CD4-positive, CD25-positive, alpha-beta regulatory T cell (primary cell): ENCODE measurements at places on chromosomes 5 and 9.

DNA sequence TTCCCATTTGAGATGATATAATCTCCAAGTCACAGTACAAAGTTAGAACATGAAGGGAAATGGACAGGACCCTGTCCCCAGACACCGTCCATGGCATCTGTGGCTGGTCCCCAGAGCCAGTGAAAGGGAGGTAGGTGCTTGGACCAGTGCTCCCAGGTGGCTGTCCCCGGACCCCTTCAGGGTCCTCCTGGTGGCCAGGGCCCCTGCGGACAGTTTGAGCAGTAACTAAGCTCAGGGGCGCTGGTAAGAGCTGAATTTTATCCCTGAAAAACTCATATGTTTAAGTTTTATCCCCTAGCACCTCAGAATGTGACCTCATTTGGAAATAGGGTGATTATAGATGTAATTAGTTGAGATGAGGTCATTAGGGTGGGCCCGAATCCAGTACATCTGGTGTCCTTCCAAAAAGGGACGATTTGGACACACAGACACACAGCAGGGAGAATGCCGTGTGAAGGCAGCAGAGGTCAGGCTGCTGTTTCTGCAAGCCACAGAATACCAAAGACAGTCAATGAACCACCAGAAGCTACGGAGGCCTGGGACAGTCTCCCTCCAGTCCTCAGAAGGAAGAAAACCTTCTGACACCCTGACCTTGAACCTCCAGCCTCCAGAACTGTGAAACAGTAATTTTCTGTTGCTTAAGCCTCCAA is 185.0 kb downstream of the ATPSCKMT start:
- no peak for DNase-seq

DNA sequence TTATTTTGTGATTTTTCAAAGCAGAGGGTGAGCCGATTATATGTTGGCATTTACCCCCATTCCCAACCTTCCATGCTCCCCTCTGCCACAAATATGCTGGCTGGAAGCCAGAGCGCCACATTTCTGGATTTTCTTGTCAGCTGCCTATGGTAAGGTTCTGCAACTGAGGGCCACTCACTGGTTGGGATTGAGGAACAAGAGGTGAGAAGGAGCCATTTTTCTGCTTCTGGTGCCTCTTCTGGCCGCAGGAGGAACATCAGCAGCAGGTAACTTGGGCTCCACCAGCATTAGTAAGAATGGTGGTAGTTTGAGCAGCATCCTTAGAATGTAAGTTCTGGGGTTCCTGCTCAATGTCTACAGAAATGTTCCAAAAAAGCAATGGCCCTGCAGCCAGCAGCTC is 159.5 kb upstream of the MAST4 start:
- DNase-seq: no peak

- no peak for DNase-seq
Observed at GRCh38 chr9:33196736-33197135, 29.6 kb upstream of the B4GALT1 start.

GRCh38 chr5:112669328-112669963 is 68.2 kb upstream of the APC start:
- no peak for DNase-seq

DNA sequence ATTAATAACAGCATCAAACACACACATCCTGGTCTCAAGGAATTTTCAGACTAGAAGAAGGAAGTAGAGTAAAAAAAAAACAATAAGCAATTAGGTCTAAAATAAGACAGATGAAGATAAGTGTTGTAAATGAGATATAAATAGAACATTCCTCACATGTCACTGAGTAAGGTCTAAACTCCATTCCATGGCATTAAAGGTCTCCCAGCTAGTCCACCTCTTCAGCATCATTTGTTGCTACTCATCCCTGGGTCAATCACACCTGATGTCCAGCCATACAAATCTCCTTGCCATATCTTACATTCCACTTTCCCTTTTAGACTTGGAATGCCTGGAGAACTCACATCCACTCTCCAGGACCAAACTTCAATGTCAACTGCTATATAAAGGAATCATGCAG is 214.1 kb upstream of the KLF4 start:
- DNase-seq: no peak

DNA sequence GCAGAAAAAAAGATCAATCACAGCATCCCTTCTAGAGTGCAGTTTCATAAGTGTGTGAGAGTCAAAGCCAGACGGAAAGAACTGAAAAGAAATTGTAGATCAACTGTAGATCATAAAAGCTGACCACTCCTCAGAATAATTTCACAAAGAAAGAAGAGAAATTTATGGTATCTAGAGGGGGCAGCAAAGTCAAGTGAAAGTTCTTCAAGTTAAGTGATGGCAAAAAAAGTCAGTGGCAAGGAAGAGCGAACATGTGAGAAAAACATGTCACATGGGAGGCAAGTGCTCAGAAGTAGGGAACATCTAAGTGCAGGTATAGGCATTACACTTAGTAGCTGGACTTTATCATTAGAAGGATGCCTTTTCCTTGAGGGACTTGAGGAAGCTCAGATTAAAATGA is 245.1 kb upstream of the ISL1 start:
- no peak for DNase-seq

- no peak for DNase-seq
Observed at GRCh38 chr5:149388498-149389190, 9.6 kb upstream of the IL17B start.

DNA sequence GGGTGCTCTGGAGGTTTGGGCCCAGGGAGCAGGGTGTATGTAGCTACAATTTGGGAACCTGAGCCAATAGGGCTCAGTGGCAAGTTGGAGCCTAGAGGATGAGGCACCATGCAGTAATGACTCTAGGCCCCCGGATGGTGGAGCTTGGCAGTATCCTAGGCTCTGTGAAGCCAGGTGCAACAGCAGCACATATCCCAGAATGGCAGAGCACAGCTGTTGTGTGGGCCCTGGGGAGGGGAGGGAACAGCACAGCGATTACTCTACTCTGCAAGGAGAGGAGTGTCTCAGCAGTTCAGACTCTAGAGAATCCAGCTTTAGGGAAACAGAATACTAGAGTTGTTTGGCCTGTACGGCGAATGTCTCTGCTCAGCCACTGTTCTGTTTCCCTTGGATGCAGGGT is 56.1 kb downstream of the LRRTM2 start:
- DNase-seq: no peak

DNA sequence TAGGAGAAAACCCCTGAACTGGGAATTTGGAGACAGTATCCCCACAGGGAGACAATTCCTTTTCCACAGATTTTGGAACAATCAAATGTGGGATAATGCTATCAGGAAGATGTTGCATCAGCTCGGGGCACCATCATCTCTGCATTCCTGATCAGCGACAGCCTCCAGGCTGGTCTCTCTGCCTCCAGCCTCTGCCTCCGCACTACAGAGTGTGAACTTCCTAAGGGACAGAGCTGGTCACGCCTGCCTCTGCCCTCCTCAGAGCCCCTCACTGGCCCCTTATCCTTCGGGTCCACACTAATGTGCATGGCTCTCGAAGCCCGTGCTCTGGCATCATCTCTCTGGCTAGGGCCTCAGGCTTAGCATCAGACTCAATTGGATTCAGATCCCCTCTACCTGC is 8.6 kb downstream of the FOXI1 start:
- DNase-seq: no peak
